ENCODE measurements at places on chromosomes 5 and 9. TPM values are rescaled to one million over a fixed set of nuclear protein-coding genes. Genes with fewer than 3 reads are reported as not detected.

Gene PCAT7
- total RNA-seq = not detected

- no peak for DNase-seq
Observed at GRCh38 chr9:135705376-135705775, 3.4 kb downstream of the KCNT1 start.

Gene KIF24
- 0.21 TPM for total RNA-seq

Gene F12
- total RNA-seq = not detected

Gene HTR4
- 0.21 TPM for total RNA-seq

GRCh38 chr5:73158313-73158712 is 14.7 kb upstream of the TMEM174 start:
- no peak for DNase-seq

DNA sequence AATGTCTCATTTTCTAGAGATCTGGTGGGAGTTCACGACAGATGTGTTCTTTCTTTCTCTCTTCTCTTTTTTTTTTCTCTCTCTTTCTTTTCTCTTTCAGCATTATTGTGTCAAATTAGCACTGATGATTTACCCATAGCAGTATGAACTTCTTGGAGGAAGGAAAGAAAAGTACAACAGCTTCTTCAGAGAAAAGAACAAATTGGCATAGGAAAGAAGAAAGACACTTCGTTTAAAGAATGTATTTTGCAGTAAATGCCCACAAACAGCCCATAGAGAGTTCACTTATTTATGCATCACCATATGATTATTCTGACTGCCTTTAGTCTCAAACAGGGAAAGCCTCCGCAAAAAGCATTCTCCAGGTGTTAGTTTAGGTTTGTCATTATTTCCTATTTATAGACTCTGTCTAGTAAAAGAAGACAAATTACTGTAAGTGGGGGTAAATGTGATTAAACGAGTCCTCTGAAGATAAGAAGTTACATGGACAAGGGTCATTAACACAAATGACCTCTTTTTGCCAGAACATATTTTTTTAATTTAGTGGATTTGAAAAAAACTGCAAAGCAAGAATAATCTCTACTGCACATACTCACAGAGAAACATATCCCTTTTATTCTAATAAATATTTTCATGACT is 68.0 kb downstream of the POU5F2 start:
- DNase-seq = no peak

DNA sequence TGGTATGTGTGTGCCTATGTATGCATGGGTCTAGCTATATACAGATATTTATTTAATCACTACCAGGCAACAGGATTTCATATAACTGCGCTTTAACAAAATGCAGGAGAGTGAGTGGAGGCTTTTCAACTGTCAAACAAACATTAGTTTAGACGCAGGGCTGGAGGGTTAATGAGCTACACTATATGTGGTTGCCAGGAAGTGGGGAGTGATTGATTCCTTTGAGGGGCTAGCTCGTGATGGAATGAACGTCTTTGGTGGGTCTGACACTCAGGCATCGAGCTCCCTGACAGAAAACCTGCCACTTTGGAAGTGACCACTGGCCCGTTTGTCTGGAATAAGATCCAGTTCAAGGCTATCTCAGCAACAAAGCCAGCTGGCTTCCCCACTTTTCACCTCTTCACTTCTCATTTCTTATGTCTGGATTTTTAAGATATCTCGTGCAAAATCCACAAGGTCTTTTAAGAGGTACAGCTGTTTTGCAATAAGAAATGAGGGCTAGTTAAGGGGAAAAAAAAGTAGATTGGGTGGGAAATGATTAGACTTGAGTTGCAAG is 78.0 kb downstream of the CFAP77 start:
- no peak for DNase-seq

Gene F2R
- total RNA-seq = 131 TPM

Gene PDE6A
- total RNA-seq = not detected

DNA sequence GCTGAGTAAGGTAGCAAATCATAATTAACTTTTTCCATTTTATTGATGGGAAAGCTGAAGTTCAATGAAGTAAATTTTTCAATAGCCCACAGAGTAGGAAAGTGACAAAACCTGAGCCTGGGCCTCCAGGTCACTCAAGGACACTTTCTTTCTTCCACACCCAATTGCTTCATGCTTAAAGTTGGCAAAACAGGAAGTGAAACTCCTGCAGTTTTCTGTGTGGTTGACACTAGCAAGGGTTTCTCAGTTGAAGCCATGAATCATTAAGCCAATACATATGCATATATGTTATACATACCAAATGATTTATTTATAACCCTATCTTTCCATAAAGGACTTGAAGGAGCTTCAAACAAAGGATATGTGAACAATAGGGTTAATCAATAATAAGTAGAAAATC is 13.9 kb downstream of the TLR4 start:
- no peak for DNase-seq

DNA sequence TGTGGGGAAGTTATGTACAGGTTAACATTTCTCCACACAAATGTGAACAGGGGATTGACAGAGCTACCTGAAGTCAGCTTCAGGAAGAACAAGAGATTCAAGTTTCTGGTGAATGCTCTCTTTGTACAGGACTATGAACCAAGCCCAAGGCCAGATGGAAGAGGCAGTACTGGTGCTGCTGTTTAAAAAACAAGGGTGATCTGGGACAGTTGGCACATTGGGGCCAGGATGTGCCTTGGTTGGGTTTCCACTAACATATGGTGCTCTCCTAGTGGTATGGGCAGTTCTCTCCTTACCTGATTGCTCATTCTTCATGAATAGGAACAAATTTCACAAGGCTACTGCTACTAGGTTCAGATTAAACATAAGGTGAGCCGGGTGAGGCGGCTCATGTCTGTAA is 40.0 kb downstream of the MTMR12 start:
- DNase-seq = no peak

DNA sequence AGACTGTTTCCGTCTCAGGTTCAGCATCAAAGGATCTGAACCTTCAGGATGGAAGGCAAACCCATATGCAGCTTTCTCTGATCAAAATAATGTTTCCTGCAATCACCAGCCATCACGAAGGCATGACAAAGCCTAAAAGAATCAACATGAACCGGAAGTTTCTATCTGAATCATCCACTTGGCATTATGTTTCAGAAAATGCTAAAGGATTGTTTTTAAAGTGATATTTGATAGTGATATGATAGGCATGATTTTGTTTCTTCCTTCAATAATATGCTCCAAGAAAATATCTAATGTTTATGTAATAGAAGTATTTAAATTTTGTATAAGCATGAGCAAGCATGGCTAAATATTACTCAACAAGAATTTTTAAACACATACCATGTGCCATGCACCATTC is 219.6 kb downstream of the PLK2 start:
- DNase-seq = no peak

DNA sequence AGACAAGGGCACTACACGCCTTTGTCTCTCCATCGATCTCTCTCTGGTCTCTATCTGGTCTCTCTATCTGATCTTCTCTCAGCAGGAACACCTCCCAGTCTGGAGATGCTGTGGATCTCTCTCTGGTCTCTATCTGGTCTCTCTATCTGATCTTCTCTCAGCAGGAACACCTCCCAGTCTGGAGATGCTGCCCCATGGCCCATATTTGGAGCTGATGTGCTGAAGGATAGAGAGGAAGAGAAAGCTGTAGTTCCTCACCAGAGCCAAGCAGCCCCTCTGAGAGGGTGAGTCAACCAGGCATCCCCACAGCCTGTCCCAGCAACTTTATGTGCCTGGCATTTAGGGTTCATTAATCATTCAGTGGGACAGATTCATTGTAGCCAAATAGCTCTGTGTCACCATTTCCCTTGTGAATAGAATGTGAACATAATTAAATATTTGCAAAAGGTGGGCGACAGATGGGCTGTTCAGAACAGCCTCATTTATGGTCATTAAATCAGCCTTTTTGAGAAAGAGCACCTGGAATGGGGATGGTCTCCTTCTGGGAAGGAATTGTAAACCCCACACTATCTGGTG is 189.3 kb upstream of the MAST4 start:
- no peak for DNase-seq

GRCh38 chr5:170289121-170289520 is 8.5 kb downstream of the LCP2 start:
- DNase-seq = no peak

DNA sequence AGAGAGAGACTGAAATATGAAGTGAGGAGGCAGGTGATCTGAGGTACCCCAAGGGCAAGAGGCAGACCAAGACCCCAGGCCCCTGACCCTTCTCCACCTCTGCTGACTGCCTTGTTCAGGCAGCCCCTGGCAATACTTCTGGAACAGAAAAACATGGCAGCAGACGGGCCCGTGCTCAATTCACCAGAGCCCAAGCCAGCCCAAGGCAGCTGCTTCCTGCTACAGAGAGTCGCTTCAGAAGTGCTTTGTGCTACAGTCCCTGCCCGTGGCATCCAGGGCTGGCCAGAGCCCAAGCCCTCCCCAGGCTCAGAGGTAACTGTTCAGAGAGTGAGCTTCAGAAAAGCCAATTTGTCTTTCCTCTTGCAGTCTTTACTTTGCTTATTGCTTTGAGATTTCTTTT is 151.4 kb upstream of the FSTL4 start:
- no peak for DNase-seq

DNA sequence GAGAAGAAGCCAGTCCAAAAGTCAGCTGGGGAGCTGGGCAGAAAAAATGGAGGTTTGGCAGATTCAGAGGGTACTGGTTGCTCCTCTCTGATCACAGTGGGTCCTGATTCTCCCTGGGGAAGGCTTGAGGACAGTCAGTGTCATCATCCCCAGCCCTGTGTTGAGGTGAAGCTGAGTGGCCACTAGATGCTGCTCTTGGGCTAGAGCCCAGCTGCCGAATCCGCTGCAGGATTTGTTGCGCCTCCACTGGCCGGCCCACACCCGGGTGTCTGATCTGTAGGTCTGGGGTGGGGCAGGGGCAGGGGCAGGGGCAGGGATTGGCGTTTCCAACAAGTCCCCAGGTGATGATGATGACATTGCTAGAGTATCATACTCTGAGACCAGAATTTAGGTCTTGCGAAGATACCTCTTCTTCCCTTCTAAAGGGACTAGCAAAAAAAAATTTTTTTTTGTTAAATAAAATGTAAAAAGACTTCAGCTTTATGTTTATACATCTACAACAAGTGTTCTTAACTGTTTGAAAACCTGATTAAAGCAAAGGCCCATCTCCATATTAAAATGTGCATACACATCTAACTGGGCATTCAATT is 106.8 kb downstream of the PDE6A start:
- DNase-seq = no peak

Gene PRLR
- total RNA-seq = 0.43 TPM

Gene ANKRD18A
- total RNA-seq = not detected

DNA sequence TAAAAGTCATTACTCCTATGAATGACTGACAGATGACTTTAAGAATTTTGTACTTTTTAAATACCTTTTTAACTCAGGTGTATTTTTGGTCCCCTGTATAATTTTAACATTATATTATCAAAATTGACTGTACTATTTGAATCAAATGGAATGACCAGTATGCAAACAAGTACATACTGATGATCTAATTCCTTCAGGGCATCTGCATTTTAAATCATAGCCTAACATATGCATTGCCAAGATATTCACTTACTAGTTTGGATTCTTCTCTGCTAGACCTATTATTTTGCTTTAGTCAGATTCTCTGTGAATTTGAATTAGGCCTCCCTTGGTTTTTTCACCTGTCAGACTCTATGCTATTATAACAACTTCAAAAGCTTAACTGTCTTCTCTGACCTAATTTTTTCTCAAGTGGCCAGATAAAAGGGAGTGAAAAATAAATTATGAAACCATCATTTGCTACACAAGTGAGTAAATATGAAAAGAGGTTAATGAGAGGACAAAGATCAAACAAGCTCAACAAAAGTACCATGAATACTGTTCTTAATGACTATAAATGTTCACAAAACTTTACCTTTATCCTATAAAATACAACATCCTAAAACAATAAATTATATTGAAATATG is 1505.2 kb upstream of the CDH9 start:
- no peak for DNase-seq

Gene SLC4A9
- total RNA-seq = not detected

Gene TTC23L
- not detected for total RNA-seq
